Astrocyte of the spinal cord (primary cell): ENCODE measurements at places on chromosomes 13 and 19.
A peak's percentile ranks its signal among the peaks of the same experiment; 100 is the strongest.

DNA sequence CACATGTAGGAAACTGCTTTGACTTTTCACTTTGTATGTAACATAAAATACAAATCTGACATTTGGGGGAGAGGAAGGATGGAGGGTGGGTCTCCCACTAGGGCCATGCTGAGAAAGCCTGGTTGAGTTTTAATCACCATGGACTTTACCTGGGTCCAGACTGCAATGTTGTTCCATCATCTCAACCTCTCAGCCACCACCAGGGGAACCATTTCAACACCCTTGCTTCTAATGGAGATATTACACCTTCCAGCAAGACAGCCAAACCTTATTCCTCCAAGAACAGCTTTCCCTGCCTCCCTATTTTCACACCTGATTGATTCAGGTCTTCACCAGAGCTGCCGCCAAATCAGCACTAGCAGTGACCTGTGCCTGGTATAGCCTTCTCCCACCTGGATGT lies 56.0 kb downstream of the ZAR1L start:
- no peak for DNase-seq

- no peak for DNase-seq
Measured at GRCh38 chr19:40608240-40608621, 7.1 kb downstream of the LTBP4 start.

GRCh38 chr13:79401259-79402070 lies 4.6 kb downstream of the RBM26 start:
- no peak for DNase-seq

GRCh38 chr19:45862271-45862563 lies 730 bp downstream of the SYMPK start:
- no peak for DNase-seq

DNA sequence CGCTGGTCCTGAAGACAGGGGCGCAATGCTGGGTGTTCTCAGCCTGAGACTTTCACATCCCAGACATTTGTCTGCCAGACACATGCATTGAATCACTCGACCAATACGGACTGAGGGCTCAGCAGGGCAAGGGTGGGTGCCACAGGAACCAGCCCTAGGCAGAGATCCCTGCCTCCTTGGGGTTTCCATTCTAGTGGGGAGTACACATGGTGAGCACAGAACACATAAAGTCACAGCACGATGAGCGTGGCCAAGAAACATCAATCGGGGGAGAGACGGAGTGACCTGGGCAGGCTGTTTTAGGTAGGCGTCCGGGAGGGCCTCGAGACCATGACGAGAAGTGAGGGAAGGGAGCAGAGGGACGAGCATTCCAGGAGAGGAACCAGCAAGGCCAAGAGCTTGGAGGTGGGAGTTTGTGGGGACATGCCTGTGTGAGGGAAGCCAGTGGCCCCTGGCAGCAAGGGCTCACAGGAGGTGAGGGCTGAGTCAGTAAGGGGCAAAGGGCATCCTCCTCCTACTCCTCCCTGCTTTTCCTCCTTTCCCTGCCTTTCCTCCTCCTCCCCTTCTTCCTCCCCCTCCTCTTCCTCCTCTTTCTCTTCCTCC lies 126.3 kb upstream of the PEG3 start:
- DNase-seq, result no peak

DNA sequence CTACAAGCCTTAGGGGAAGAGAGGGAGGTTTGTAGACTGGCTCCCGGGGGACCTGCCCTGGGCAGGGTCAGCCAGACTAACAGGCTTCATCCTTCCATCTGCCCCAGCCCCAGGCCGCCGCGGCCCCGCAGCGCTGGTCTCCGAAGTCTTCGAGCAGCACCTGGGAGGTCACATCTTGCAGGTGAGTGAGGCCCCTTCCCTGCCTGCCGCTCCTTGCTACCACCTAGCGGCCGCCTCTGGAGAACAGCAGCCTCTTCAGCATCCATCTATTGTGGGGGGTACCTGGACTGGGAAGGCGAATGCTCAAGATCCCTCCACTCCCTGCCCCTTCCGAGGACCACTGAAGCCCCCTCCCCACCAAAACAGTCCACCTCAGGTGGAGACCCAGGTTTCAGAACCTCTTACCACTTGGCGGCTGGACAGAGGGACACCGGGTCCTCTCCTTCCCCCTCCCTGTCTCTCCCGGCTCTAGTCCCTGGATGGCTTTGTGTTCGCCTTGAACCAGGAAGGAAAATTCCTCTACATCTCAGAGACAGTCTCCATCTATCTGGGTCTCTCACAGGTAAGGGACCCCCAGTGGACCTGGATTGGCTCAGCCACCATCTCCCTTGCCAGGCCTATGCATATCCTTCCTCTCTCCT lies 12.7 kb downstream of the NPAS1 start:
- DNase-seq, result no peak

DNA sequence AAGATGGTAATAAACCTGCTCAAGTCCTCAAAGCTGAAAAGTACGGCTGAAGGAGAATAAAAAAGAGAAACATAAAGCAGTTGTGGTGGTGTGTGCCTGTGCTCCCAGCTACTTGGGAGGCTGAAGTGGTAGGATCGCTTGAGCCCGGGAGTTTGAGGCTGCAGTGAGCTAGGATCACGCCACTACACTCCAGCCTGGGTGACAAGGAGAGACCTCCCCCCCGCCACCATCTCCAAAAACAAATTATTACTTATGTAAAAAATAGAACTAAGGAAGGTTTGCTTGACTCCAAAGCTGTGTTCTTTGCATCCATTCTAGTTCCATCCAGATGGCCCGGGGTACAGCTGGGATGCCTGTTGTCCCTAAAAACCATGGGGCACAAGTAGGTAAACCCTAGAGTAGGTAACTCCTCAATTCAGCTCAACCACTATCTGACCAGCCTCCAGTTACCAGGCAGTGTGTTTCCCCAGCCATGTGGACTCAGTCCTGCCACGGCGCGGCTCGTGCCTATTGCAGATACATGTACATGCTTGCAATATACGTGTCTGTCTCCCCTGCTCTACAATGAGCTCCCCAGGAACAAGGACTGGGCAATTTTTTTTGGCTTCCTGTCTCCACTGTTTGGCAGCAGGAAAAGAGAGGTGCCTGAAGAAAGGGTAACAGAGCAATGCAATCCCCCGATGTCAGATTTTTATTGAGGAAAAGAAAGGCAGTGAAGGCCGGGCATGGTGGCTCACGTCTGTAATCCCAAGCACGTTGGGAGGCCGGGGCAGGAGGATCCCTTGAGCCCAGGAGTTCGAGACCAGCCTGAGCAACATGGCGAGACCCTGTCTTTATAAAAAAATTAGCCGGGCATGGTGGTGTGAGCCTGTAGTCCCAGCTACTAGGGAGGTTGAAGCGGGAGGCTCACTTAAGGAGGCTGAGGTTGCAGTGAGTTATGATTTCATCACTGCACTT lies 101.3 kb downstream of the GNG7 start:
- no peak for DNase-seq

DNA sequence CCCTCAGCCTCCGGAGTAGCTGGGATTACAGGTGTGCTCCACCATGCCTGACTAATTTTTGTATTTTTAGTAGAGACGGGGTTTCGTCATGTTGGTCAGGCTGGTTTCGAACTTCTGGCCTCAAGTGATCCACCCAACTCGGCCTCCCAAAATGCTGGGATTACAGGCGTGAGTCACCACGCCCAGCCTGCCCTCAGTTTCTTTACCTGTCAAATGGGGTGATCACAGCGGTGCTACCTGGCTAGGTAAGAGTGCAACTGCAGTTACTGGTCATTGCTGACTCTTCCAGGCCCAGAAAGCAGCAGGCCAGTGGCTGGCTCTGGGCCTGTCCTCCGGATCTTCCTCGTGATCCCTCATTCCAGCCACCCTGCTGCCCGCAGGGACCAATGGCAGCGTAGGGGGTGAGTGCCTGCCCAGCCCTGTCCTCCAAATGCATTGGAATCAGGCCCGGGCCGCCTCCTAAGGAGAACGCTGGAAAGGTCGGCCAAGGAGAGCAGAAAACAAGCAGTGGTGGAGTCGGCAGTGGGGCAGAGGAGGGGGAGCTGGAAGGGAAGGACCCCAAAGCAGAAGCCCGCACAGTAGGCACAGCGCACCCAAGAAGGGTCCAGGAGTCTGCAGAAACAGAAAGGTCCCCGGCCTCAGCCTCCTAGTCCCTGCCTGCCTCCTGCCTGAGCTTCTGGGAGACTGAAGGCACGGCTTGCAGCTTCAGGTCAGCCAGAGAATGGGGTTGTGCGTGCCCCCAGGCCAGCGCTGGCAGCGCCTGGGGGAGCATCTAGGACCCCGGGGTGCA lies 1.8 kb upstream of the SLC27A1 start:
- DNase-seq, result no peak

DNA sequence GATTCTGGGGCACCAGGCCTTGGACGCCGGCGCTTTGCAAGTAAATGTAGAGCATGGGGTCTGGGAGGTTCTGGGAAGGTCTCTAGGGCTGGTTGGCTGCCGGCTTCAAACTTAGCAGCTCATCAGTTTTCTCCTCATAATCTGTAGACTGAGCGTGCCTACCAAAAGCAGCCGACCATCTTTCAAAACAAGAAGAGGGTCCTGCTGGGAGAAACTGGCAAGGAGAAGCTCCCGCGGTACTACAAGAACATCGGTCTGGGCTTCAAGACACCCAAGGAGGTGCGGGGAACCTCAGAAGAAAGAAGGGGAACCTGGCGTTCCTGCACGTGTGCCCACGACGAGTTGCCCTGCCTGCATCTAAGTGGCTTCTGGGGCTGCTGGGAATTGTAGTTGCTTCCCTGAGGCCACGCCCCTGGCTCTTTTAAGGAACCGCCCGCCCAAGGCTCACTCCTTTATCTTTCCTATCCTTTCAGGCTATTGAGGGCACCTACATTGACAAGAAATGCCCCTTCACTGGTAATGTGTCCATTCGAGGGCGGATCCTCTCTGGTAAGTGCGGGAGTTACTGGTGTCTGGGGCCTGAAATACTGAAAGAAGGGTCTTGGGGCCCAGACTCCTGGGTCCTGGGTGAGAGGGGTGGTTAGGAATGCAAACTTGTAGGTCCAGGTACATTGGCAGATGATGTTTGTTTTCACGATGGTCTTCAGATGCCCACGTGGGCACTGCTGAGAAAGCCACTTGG lies 984 bp downstream of the RPS11 start:
- peak; percentile 50 for DNase-seq

DNA sequence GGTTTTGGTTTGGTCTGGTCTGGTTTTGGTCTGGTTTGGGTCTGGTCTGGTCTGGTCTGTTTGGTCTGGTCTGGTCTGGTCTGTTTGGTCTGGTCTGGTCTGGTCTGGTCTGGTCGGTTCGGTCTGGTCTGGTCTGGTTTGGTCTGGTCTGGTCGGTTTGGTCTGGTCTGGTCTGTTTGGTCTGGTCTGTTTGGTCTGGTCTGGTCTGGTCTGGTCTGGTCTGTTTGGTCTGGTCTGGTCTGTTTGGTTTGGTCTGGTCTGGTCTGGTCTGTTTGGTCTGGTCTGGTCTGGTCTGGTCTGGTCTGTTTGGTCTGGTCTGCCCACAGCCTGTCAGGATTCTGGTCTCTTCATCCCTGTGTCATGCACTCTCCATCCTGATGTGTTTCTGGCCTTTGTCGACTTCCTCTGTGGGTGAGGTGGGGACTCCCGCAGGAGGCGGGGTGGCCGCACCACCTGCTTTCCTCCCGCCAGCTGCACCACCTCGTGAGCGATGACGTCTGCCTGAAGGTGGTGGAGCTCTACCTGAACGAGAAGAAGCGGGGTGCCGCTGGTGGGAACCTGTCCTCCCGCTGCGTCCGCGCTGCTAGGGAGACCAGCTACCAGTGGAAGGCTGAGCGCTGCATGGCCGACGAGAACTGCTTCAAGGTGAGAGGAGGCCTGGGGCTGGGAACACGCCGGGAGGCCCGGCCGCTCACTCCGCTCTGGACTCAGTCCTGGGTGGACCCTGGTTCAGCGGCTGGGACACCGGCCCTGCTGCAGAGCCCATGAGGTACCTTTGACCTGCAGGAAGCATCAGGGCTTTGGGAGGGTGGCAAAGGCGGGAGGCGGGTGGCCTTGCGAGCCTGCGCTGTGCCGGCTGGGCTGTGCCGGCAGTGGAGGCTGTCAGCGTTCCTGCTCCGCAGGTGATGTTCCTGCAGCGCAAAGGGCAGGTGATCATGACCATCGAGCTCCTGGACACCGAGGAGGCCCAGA lies 12.9 kb upstream of the F2RL3 start:
- no peak for DNase-seq

DNA sequence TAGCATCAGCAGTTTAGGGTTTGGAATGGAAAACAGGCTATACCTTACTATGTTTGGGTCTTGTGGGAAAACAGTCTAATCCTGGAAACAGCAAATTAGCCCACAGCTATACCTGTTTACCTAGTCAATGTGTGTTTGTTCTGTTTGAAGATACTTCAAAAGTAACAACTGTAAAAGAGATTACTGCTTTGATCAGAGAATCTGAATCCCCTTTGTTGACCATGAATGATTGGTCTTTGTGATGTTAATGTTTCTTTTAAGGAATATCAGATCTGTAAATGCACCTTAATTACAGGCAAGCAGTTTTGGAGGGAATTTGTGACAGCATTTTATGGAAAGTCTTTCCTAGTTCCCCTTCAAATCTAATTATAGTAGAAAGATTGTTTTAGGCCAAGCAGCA lies 20.7 kb upstream of the KLF5 start:
- no peak for DNase-seq

GRCh38 chr13:107461751-107462150 lies 753.6 kb downstream of the LIG4 start:
- peak; percentile 75 for DNase-seq

GRCh38 chr13:113656003-113656588 lies 1.9 kb downstream of the ATP4B start:
- DNase-seq, result no peak

GRCh38 chr19:379796-380195 lies 29.2 kb downstream of the C2CD4C start:
- DNase-seq, result no peak

DNA sequence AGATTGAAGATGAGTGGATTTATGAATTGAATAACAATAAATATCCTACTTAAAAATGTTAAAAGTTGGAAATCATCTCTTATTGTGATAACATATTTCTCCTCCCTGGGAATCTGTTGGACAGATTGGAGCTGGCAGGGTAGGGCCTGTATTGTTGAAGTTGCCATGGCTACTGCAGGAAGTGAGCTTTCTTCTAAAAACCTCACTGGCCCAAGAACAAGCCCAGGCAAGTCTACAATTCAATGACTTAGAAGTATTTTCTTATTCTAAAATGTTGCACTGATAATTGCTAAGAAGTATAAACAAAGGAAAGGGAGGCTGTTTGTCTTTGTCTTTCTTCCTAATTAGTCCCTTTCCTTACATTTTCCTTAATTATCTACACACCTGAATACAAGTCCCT lies 112.1 kb downstream of the DLEU7 start:
- DNase-seq, result peak; percentile 71

DNA sequence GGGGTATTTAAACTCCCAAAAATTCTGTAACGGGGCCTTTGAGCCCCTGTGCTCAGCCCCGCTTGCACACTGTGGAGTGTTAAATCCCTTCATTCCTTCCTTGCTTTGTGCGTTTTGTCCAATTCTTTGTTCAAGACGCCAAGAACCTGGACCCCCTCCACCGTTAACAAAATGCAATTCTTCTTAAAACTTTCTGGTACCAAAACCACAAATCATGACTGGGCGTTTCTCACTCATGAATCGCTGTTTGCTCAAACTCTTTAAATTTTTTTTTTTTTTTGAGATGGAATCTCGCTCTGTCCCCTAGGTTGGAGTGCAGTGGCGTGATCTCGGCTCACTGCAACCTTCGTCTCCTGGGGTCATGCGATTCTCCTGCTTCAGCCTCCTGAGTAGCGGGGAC lies 881 bp downstream of the ZNF20 start:
- peak; percentile 19 for DNase-seq

GRCh38 chr19:16627928-16628182 lies 149 bp downstream of the MED26 start:
- no peak for DNase-seq

- peak; percentile 68 for DNase-seq
Measured at GRCh38 chr19:55546822-55547614, 1.7 kb upstream of the SBK3 start.
